ENCODE measurements at places on chromosomes 13 and 19.

GRCh38 chr13:109846185-109846584, 59.8 kb upstream of the IRS2 start:
- no peak for DNase-seq
- H3K27ac ChIP-seq: no peak overlapping the region

DNA sequence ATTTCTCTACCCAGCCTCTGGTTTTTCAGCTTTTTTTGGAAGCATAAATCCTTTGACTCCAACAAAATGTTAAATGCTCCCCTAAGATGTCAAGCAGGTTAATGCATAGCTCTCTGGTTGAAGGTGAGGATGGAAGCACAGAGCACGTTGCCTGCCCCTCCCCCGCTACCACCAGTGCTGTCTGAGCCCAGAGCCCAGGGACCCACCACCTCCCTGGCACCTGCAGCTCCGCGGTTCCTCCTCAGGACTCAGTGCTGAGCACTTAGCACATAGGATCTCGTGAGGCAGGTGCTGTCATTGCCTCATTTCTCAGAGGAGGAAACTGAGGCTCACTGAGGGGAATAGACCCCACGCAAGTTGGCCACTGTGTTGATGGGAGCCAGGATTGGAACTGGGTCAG, 48.6 kb downstream of the DPF1 start:
- H3K4me1 ChIP-seq: no peaks in the 10 kb centered on the region
- DNase-seq: no peak
- no peak overlapping the region for H3K4me3 ChIP-seq
- H3K27ac ChIP-seq: no peak overlapping the region
- peaks cover 10% of the 10 kb centered on the region for H3K36me3 ChIP-seq
- no peaks in the 10 kb centered on the region for H3K27me3 ChIP-seq

GRCh38 chr19:11580116-11580515, 2.7 kb upstream of the ACP5 start:
- H3K27me3 ChIP-seq: peaks cover 7% of the 10 kb centered on the region
- no peaks in the 10 kb centered on the region for H3K36me3 ChIP-seq
- no peak overlapping the region for H3K4me3 ChIP-seq
- no peaks in the 10 kb centered on the region for H3K4me1 ChIP-seq

DNA sequence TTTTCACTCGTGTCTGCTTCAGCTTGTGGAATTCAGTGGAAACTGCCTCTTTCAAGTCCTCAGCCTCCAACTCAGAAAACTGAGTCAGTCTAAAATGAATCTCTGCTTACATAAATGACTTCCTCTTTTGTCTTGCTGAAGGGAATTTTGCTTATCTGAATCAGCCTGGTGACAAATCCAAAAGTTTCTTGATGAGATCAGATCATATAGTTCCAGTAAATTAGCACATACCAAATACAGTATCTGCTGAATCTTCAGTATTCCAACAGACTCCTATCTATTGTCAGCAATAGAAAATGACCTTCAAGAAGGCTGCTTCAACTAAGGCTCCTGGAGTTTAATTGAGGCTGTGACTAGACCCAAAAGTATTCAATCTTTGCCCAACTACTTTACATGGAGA, 290.0 kb downstream of the MZT1 start:
- H3K27me3 ChIP-seq: no peaks in the 10 kb centered on the region
- H3K27ac ChIP-seq: no peak overlapping the region
- H3K4me1 ChIP-seq: no peaks in the 10 kb centered on the region
- no peak for DNase-seq

DNA sequence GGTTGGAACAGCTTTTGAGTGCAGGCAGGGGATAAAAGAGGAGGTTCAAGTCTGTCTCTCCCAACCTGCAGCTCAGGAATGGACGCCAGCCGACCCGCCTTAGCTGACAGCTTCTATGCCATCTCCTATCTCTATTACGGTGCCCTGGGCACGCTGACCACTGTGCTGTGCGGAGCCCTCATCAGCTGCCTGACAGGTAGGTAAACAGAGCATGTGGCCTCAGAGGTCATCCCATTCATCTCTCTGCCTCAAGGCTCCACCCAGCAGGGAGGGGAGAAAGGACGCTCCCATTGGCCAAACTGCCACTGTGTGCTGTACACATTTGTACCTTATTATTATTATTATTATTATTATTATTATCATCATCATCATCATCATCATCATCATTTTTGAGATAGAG, 16.5 kb downstream of the SLC5A5 start:
- H3K27ac ChIP-seq: no peak overlapping the region
- DNase-seq: no peak
- H3K27me3 ChIP-seq: no peaks in the 10 kb centered on the region
- no peak overlapping the region for H3K4me3 ChIP-seq

DNA sequence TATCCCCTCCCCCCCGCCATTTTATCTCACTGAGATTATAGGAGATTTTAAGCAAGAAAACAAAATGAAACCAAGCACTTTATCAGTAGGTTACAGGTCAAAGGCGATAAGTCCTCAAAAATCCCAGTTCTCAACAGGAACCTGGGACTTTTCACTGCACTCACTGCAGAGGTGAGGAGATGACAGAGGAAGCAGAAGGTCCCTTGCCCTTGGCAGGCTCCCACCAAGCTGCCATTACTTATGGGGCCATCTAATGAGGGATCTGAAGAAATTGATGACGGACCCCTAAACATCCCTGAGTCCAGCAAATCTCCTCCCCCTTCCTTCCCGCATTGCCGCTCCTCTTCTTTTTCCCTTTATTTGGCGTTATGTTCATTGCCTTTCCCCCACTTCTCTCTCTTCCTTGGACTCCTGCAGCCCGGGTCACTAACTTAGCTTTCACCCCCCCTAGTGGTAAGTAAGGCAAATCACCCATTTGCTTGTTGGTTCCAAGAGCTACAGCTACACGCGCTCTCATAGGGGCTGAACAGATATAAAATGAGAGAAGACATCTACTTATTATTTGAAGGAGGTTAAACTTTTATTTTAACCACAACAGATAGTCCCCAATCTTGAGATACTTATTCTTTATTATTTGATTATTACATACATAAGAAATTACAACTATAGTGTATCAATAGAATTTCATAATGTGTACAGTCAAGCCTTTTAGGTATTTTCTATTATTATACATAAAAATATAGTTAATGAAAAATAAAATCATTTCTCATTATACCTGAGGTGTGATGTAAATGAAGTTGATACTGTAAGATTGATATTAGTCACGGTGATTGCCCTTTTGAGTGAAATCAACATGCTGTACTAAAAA, 52.0 kb upstream of the ARGLU1 start:
- no peak for DNase-seq
- no peak overlapping the region for H3K4me3 ChIP-seq
- no peaks in the 10 kb centered on the region for H3K27me3 ChIP-seq
- no peaks in the 10 kb centered on the region for H3K36me3 ChIP-seq
- H3K27ac ChIP-seq: no peak overlapping the region
- H3K4me1 ChIP-seq: no peaks in the 10 kb centered on the region

DNA sequence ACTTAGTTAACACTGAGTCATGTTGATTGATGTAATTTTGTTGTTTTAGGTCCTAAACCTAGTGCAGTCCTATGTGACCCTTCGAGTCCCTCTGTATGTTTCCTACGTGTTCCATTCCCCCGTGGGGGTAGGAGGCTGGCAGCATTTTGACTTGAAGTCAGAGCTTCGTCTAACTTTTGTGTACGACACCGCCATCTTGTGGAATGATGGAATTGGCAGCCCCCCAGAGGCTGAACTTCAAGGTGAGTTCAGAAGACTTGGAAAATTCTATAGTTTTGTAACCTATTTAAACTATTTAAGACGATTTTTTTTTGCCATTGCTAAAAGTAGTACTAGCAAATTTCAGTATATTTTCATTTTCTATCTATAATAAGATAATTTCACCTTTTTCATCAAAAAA, 117.9 kb downstream of the STOML3 start:
- H3K4me3 ChIP-seq: no peak overlapping the region
- H3K27me3 ChIP-seq: no peaks in the 10 kb centered on the region
- H3K4me1 ChIP-seq: no peaks in the 10 kb centered on the region

GRCh38 chr19:48244281-48244680, 11.4 kb downstream of the CARD8 start:
- DNase-seq: no peak
- H3K4me3 ChIP-seq: no peak overlapping the region
- no peak overlapping the region for H3K27ac ChIP-seq
- peaks cover 39% of the 10 kb centered on the region for H3K36me3 ChIP-seq
- H3K27me3 ChIP-seq: no peaks in the 10 kb centered on the region
- no peaks in the 10 kb centered on the region for H3K4me1 ChIP-seq

GRCh38 chr13:46721054-46721453, 75.9 kb downstream of the ESD start:
- peaks cover 24% of the 10 kb centered on the region for H3K36me3 ChIP-seq
- no peaks in the 10 kb centered on the region for H3K27me3 ChIP-seq
- H3K27ac ChIP-seq: peak overlapping the region; percentile 41
- no peak overlapping the region for H3K4me3 ChIP-seq
- DNase-seq: peak; percentile 68
- peaks cover 4% of the 10 kb centered on the region for H3K4me1 ChIP-seq

DNA sequence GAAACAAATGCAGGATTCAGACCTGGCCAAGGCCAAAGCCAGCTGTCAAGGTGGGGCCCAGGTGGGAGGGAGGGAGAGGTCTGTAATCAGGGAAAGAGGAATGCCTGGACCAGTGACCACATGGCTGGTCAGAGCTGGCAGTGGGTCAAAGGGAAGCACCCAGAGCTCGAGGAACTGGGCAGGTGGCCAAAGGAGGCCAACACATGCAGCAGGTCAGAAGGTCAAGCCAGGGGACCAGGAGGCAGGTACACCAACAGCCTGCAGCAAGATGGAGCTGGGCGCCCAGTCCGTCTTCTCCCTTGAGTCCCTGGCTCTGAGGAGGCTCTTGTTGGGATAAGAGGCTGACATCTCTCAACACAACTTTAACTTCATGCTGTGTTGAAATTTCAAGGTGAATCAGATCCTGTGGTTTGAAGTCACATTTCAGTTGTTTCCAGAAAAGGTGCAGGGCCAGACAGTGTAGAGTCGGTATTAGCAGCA, 17.1 kb downstream of the GPATCH1 start:
- no peak overlapping the region for H3K4me3 ChIP-seq
- H3K27ac ChIP-seq: no peak overlapping the region
- peaks cover 55% of the 10 kb centered on the region for H3K36me3 ChIP-seq
- H3K4me1 ChIP-seq: no peaks in the 10 kb centered on the region
- H3K27me3 ChIP-seq: no peaks in the 10 kb centered on the region
- DNase-seq: no peak

DNA sequence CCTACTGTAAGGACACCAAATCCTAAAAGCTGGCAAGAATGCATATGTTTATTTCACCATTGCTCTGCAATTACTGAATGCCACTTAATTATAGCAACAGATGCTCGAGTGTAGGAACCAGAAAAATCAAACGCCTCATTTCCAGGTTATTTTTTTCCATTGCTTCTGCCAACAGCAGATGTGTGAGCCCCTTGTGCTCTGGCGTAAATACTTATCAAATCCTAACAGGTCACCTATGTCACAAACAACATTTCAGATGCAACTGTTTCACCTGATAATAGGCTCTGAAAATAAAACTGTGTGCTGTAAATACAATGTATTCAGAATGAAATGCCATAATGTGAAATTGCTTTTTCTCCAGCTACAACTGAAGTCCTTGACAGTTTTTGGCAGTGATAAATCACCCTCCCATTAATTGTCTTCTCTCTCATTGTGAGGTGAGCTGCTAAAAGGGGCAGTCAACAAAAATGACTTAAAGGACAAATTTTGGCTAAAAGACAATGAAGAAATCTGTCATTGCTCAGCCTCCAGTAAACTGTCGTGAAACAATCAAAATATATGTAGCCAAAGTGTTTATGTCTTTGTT, 344.0 kb downstream of the DACH1 start:
- no peak overlapping the region for H3K4me3 ChIP-seq
- H3K27me3 ChIP-seq: no peaks in the 10 kb centered on the region
- no peak overlapping the region for H3K27ac ChIP-seq
- no peaks in the 10 kb centered on the region for H3K4me1 ChIP-seq

GRCh38 chr13:100602493-100603111, 14.0 kb upstream of the GGACT start:
- H3K36me3 ChIP-seq: no peaks in the 10 kb centered on the region
- H3K4me3 ChIP-seq: no peak overlapping the region
- H3K4me1 ChIP-seq: no peaks in the 10 kb centered on the region
- H3K27me3 ChIP-seq: no peaks in the 10 kb centered on the region
- no peak overlapping the region for H3K27ac ChIP-seq
- DNase-seq: no peak

DNA sequence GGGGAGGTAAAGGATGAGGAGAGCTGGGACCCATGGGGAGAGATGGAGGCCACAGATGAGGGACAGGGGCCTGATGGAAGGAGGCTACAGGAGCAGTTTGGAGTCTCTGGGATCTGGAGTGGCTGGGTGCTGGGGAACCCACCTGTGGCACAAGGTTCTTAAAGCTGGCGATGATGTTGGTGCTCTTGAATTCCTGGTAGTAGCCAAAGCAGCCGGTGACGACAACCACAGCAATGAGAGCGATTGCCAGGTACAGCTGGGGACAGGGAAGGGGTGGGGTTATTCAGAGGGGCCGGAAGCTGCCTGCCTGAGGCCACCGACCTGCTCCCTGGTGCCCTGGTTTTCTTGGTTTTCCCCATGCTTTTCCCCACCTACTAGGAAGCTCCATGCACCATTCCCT, 2.8 kb downstream of the ATP4A start:
- H3K27ac ChIP-seq: no peak overlapping the region
- H3K27me3 ChIP-seq: peaks cover 9% of the 10 kb centered on the region
- no peak for DNase-seq
- no peaks in the 10 kb centered on the region for H3K4me1 ChIP-seq

- H3K4me1 ChIP-seq: no peaks in the 10 kb centered on the region
- H3K27me3 ChIP-seq: no peaks in the 10 kb centered on the region
- H3K36me3 ChIP-seq: peaks cover 7% of the 10 kb centered on the region
- no peak for DNase-seq
Observed at GRCh38 chr13:110045202-110045601, 258.8 kb upstream of the IRS2 start.

DNA sequence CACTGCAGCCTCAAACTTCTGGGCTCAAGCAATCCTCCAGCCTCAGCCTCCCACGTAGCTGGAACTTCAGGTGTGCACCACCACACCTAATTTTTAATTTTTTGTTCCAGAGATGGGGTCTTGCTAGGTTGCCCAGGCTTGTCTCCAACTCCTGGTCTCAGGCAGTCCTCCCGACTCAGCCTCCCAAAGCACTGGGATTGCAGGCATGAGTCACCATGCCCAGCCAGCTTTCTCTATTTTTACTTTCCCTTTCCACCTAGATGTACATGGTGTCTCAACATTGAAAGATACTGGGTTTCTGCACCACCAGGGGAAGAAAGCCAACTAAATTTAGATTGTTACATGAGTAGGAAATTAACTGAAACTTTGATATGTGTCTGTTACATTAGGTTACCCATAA, 13.8 kb upstream of the ZNF846 start:
- H3K27me3 ChIP-seq: no peaks in the 10 kb centered on the region
- H3K36me3 ChIP-seq: no peaks in the 10 kb centered on the region
- H3K27ac ChIP-seq: no peak overlapping the region

DNA sequence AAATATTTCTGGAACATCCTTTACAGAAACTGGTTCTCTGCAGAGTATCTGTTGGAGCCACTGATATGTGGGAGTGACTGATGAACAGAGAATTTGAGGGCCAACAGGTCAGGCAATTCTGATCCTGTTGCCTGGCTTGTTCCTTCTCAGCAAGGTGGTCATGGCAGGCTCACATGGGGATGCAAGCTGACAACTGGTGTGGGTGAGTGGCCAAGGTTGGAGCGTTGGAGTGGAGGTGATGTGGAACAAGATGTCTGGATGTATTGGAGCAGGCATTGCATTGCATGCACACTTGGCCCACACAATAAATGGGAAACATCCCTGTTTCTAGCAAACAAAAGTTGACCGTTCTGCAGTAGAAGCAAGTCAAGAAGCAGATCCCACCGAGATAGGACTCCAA, 380.7 kb downstream of the ZNF536 start:
- H3K27me3 ChIP-seq: no peaks in the 10 kb centered on the region
- no peak overlapping the region for H3K4me3 ChIP-seq
- no peaks in the 10 kb centered on the region for H3K4me1 ChIP-seq
- no peak for DNase-seq
- no peaks in the 10 kb centered on the region for H3K36me3 ChIP-seq

Data from ascending aorta (tissue), 2 donors.